ENCODE measurements at places on chromosomes 12 and 14.

GRCh38 chr12:109673884-109674283 lies 39.7 kb upstream of the FAM222A start:
- DNase-seq, result no peak

- DNase-seq, result no peak
These were observed 338.8 kb upstream of the DDHD1 start for GRCh38 chr14:53491884-53492277.

GRCh38 chr12:1444142-1444516 lies 150.3 kb downstream of the FBXL14 start:
- DNase-seq, result no peak

DNA sequence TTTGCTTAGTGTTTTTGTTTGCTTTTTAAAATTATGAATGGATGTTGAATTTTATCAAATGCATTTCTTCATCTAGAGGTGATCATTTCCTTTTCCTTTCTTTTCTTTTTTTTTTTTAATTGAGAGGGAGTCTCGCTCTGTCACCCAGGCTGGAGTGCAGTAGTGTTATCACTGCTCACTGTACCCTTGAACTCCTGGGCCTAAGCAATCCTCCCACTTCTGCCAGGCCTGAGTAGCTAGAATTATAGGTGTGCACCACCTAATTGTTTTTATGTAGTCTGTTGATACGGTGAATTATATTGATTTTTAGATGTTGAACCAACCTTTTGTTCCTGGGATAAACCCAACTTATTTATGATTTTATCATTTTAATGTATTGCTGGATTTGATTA lies 1.5 kb upstream of the CDKL1 start:
- no peak for DNase-seq

GRCh38 chr12:43662736-43663135 lies 95.9 kb downstream of the PUS7L start:
- no peak for DNase-seq

- DNase-seq, result no peak
These were observed 683.4 kb downstream of the TMEM121 start for GRCh38 chr14:106209755-106210154.

DNA sequence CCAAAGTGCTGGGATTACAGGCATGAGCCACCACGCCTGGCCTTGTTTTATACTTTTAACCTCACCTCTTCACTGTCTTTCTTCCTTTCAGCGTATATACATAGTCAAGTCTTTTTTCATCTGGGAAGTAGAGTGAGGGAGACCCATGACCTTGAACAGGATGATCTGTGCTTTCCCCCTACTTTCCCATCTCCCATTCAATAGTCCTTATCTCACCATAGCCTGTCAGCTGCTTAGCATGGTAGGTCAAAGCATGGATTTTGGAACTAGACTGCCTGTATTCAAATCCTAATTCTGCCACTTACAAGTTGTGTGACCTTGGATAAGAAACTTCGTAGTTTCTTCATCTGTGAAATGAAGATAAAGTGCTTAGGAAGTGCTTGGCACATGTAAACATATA lies 96.4 kb upstream of the MON2 start:
- no peak for DNase-seq

DNA sequence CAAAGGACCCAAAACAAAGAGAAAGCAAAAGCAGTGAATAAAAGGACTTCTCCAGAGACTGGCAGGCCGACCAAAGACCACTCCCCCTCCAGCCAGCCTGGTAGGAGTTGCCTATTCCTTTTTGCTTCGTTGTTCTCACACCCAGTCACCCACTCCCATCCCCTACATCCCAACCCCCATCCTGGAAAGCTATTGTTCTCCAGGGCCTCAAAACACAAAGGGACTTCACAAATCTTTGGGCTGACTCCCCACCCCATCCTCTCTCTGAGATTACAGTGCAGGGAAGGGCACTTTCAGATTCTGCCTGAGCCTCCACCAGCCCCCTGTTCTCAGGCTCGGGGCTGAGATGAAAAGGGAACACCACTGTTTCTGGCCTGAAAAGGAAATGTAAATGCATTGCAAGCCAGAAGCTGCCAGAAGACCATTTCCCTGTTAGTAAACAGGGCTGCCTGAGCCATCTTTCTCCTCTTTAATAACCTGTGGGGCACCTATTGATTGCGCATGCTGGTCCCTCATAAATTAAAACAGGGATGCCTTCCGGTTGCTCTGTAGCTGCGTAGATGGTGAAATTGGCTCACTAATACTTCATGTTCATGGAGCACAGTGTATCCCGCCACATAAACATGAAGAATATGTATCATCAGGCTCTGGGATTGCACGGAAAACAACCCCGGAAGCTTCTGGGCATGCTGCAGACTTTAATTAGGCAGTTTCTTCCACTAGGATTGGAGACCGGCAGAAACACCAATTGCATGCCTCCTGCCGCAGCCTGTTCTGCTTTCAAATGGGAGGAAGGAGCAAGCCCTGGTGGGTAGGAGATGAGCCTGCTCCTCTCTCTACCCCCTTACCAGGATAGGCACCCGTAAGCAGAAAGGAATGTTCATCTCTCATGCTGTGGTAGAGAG lies 130.3 kb upstream of the FUT8 start:
- peak; percentile 57 for DNase-seq

GRCh38 chr12:24797901-24798300 lies 151.0 kb downstream of the BCAT1 start:
- DNase-seq, result no peak

DNA sequence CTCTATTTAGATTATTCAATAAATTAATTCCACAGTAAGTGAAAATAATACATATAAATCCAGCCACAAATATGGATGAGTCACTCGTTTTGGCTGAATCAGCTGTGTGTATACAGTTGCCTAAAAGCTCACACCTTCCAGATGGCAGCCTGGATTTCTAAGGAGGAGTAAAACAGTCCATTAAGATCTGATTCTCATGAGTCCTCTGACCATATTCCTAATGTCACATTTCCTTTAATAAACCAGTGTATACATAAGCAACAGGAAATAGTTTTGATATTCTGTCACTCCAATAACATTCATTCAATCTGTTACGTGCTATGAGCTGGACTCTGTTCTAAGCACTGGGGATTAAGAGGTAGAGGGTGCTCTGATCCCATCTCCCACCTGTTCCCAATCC lies 21.8 kb downstream of the MDM1 start:
- DNase-seq, result no peak

DNA sequence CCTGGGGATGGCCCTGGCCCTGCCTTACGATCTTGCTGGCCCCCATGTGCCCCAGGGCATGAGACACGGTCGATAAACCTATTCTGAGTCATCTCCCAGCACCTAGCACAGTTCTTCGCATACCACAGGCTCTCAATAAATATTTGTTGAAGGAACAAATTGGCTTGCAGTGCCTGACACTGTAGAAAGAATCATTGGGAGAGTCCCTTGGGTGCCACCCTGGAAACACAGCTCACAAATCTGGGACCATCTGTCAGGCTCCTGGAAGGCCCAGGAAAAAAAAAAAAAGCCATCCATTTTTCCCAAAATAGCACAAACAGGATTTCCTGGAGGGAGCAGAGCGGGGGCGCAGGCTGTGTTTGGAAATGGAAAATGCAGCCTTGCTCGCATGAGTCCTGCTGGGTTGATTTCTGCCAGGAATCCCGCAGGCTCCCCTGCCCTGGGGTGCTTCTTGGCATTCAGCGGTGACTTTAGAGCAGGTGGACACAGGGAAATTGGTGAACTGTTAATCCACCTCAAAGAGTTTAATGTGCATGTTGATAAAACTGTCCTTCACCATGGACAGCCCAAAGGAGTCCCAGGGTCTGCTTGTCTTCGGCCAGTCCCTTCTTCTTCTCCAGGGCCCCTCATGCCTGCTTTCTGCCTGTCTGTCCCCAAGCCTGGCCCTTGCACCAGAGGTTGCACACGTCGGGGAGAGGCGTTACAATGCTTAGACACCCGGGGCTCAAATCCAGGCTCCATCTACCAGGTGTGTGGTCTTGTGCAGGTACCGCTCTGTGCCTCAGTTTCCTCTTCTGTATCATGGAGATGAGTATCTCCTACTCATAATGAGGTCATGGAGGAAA lies 106.1 kb upstream of the RFLNA start:
- DNase-seq, result peak; percentile 70

DNA sequence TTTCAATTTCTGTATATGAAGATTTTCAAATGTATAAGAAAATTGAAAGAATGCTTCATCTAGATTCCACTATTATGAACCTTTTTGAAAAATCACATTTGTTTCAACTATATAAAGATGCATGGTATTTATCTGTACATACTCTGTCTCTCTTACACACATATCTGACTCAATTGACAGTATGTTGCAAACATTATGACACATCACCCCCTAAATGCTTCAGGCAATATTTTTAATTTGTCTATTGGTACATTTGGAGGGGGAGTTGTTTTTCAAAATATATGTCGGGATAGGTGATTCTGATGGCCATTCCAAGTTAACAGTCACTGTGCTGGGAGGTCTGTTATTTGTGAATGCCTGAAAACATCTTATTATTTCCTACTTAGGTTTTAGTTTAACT lies 14.4 kb downstream of the PCNX1 start:
- no peak for DNase-seq

GRCh38 chr12:46517579-46517962 lies 145.0 kb upstream of the SLC38A2 start:
- no peak for DNase-seq

DNA sequence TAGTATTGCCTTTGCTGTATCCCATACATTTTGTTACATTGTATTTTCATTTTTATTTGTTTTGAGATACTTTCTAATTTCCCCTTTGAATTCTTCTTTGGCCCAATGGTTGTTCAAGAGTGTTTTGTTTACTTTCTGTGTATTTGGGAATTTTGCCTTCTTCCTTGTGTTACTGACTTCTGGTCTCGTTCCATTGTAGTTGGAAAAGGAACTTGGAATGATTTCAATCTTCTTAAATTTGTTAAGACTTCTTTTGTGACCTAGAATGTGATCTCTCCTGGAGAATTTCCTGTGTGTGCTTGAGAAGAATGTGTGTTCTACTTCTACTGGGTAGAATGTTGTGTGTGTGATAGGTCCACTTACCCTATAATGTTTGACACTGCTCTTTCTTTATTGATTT lies 304.4 kb upstream of the RTL1 start:
- no peak for DNase-seq

DNA sequence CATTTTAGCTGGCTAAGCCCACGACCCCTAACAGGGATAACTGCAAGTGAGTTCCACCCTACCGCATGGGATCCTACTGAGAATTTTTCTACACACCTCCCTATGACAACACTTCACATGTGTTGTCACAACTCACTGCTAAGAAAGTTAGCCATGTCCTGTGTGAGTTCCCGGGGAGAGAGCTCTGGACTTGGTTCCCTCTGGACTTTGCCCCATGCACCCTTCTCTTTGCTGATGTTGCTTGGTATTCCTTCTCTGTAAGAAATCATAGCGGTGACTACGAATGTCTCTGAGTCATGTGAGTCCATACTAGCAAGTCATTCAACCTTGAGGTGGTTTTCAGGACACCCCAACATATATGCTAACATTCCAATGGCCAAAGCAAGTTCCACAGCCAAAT lies 9.5 kb upstream of the CDKN3 start:
- DNase-seq, result no peak

DNA sequence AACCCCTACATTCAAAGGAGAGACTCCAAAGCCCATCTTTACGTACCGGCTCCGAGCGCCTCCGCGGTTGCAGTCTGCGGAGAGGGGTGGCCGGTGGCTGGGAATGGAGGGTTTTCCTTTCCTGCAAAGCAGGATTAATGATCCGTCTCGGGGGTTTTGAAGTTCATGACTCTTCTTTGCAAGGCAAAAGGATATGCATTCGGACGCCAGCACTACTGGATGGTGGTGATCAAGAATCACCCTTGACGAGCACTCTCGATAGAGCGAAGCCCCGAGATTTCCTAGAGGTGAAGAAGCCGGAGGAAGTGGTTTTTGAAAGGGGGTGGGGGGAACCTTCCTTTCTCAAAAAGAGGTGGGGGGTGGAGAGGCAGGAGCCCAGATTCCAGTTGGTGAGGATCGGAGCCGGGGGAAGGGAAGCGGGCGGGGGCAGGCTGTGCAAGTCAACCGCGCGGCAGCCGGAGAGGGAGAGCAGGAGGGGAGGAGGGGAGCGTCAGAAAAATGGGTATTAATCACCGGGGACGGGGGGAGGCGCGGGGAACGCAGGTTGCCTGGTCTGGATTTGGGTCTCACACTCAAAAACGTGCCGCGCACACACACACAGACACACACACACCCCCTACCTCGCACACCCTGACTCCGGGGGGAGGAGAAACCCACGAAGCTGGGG lies at the start of gene GRIN2B:
TSS of gene GRIN2B (minus strand) at position 307 of the 667 bp plus-strand sequence. CDS start 115,394 bp downstream, outside the sequence.
- DNase-seq, result no peak

GRCh38 chr12:1212526-1212925 lies 221.5 kb downstream of the ERC1 start:
- DNase-seq, result no peak

GRCh38 chr12:112937741-112938719 lies at the start of gene OAS3:
OAS3 (plus strand) TSS chr12:112938474; CDS start chr12:112938531, 57 bp downstream.
- no peak for DNase-seq

- peak; percentile 18 for DNase-seq
These were observed 96.8 kb downstream of the EP400 start for GRCh38 chr12:132046561-132046960.

DNA sequence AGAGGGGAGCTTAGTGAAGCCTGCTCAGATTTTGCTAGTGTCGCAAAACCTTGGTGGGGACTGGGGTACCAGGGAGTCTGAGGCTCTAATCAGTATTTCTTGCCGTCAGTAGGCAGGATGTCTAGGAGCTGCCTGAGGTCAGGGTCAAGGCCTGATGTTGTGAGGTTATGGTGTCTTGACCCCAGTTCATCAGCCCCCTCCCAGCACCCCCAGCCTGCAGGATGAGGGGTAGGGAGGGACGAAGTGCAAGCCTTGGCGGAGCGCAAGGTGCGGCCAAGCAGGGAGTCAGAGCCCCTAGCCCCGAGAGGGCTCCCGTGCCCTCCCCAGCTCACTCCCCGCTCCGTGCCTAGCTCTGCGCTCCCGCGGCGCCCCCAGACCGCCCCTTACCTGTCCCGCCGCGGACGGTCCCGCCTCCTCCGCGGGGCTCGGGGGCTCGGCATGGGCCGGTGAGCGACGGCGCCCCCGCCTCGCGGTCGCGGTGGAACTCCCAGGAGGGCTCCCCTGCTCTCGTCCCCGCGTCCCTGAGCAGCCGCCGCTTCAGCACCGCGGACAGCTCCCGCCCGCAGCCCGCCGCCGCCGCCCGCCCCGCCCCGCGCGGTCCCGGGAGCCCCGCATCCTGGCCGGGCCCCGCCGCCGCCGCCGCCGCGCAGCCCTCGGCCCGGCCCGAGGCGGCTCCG lies 347 bp downstream of the SYNDIG1L start:
- peak; percentile 40 for DNase-seq

DNA sequence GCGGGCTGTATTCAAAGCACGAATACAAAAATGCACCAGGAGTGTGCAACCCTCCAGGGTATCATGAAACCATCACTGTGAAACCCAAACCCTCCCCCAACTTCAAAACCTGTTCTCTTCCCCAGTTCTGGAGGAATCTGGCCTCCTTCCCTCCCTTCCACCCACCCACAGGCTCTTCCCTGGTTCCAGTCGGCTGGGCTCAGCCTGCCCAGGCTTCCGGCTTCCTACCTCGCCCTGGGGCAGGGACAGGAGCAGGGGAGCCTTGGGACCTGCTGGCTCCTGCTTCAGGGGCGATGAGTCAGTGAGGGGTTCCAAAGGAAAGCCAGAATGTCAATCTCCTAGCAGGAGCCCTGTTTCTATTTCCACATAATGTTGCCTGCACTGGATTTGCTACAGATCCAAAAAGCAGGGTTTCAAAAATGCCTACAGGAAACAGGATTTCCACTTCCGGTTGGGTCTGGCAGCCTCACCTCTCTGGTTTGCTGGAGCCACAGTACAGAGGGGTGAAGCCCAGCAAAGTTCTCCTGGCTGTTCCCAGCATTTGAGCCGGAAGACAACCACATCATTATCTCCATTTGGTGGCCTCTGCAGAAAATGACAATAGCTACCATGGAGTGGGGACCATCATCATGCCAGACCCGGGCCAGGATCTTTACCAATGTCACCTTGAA lies 278.3 kb downstream of the DPF3 start:
- peak; percentile 61 for DNase-seq

GRCh38 chr14:90985601-90986242 lies 74.7 kb downstream of the RPS6KA5 start:
- DNase-seq, result no peak

Measured in T1000 (cell line).